GM23338 (cell line): ENCODE measurements at places on chromosomes 4 and X.

DNA sequence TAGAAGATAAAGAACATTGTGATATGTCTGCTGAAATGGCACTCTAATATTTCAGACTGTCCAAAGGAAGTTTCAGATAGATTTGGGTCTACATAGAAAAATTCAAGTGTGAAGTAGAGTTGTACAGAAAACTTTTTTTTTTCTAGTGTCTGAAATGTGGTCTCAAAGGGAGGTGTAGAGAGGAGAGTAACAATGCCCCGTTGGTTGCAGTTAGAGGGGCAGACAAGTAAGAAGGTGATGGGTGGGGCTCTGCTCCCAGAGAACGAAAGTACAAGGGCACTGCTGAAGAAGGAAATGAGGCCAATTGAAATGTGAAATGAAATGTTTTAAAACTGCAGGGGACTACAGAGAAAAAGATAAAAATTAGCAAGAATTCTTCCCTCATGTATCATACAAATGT lies 177.8 kb downstream of the BANK1 start:
- no peak for DNase-seq

GRCh38 chrX:66050140-66050569 lies 10.3 kb upstream of the VSIG4 start:
- no peak for DNase-seq

- DNase-seq = no peak
Observed at GRCh38 chr4:36292556-36293188, 11.3 kb downstream of the DTHD1 start.

DNA sequence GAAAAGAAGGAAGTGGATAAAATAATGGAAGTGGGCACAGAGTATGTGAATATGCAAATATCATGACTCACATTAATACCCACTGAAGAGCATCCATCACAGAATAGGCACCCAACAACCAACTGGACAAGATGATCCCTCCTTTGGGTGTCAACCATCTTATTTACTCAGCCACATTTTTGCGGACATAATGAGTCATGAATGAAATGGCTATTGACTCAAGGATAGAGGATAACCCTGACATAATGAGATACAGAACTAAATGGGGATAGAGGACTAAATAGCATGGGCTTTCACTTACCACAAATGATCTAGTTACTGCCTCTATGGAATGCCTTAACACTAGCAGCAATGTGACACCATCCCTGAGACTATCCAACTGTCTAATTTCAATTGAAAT lies 224.7 kb downstream of the ANTXR2 start:
- no peak for DNase-seq

GRCh38 chr4:18155067-18156041 lies 133.8 kb upstream of the LCORL start:
- DNase-seq = no peak

GRCh38 chrX:44937606-44938005 lies 64.6 kb downstream of the KDM6A start:
- no peak for DNase-seq

- DNase-seq = no peak
Observed at GRCh38 chrX:11380187-11380844, 87.1 kb downstream of the AMELX start.
